ENCODE measurements at places on chromosomes 6 and 20.

DNA sequence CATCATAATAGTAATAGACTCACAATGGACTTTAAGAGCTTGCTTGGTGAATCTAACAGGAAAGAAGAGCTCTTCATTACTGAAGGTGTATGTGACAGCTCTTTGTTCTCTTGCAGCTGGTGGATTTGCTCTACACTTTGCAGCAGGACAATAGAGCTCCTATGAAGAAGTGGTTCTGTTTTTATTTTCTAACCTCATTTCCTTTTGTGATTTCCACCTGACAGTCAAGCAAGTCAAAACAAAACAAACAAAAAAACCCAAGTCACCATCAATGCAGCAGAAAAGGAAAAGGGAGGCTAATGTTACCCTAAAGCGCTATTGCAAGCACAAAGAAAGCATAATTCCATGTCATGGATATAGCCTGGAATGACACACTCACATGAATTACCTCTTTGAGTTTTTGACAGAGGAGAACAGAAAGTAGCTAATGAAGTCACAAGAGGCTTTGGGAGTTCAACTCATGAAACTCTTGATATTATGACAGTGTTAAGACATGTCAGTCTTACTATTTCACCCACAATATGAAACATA, 1188.1 kb downstream of the EPHA7 start:
- DNase-seq = no peak

DNA sequence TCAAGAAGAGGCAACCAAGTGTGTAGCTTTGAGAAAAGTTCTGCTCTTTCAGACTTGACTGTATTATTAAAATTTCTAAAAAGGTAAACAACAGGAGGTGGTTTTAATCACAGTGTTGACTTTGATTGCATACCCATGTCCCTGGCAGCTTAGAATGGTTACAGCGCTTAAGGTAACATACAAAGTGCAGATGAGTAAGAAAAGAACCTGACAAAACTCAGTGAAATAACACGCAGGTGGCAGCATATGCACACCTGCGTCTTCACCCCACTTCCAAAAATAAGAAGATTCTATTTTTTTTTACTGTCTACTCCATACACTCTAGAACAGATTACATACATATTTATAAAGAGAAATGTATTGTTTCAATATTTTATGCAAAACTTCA, 233.5 kb downstream of the GMPR start:
- no peak for DNase-seq

DNA sequence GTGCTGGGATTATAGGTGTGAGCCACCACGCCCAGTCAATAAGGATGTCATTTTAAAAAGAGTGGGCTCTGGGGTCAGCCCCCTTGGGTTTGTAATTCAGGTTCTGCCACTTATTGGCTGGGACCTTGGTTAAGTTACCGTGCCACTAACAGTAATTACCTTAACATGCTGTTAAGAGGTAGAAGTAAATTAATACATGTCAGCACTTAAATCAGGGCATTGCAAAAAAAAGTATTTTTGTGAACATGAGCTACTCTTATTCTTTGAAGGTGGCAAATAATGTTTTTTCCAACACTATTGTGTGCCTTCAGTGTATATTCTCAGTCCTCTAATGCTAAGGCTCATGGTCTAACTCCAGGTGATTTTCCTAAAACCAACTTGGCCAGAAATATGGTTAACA, 109.5 kb downstream of the F13A1 start:
- DNase-seq = no peak

DNA sequence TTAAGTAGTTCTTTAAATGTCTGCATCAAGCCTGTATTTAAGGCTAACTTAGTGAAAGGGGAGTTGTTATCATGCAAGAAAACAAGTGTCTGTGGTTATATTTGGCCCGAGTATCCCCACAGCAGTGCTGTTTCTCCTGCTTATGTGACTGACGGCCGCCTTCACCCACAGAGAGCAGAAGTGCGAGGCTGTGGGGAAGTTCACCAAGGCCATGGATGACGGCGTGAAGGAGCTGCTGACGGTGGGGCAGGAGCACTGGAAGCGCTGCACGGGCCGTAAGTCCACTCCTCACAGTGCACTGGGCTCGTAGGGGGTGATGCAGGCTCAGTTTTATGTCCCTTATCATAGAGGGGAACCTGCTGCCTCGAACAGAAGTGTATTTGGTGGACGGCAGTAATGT, 53.2 kb upstream of the SYNJ2 start:
- no peak for DNase-seq

GRCh38 chr6:20366082-20366830, 35.4 kb upstream of the E2F3 start:
- DNase-seq = no peak

- DNase-seq = no peak
Observed at GRCh38 chr6:109313139-109313538, 69.1 kb downstream of the CD164 start.

DNA sequence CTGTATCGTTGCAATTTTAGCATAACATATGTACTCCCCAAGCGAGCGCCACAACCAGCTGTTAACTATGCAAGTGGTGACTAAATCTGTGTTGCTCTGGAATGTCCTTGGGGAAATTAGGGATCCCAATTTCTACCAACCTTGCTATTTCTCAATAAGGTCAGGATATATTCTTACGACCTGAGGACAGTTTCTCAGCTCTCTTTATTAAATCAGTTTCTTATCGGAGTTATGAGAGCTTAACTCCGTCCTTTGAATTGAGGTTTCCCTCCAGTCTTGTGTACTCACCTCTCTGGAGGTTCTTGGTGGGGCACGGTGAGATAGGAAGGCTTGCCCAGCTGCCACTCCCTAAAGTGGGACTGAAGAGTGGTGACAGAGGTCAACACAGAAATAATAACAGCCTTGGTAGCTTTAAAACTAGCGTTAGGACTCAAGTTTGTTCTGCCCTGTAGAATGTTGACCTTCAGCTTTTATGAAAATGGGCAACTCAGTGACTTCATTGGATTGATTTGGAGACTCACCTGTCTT, 694 bp downstream of the MRPS18B start:
- no peak for DNase-seq

GRCh38 chr6:24325978-24326377, 31.9 kb downstream of the DCDC2 start:
- DNase-seq = no peak

GRCh38 chr20:63680857-63681608, 15.4 kb upstream of the TNFRSF6B start:
- no peak for DNase-seq

DNA sequence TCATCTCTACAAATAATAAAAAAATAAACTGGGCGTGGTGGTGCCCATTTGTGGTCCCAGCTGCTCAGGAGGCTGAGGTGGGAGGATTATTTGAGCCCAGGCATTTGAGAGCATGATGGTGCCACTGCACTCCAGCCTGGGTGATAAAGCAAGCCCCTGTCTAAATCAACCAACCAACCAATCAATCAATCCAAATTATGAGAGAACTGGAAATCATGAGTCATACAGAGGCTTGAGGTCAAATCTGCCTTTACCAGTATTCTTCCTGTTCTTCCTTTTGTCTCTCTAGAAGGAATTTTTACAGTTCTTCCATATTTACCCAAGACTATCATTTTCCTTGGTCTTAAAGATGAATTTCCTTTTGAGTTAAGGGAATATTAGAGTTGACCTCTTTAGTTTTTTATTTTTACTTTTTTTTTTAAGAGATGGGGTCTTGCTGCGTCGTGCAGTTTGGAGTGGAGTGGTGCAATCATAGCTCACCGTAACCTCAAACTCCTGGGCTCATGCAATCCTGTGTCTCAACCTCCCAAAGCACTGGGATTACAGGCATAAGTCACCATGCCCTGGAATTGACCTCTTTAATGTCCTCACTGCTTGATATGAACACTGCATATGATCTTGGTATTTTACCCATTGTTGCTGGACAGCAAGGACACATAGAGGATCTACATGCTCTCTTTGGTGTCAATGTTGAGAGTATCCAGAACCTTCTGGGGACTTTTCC, 44.1 kb upstream of the TXNDC5 start:
- no peak for DNase-seq

DNA sequence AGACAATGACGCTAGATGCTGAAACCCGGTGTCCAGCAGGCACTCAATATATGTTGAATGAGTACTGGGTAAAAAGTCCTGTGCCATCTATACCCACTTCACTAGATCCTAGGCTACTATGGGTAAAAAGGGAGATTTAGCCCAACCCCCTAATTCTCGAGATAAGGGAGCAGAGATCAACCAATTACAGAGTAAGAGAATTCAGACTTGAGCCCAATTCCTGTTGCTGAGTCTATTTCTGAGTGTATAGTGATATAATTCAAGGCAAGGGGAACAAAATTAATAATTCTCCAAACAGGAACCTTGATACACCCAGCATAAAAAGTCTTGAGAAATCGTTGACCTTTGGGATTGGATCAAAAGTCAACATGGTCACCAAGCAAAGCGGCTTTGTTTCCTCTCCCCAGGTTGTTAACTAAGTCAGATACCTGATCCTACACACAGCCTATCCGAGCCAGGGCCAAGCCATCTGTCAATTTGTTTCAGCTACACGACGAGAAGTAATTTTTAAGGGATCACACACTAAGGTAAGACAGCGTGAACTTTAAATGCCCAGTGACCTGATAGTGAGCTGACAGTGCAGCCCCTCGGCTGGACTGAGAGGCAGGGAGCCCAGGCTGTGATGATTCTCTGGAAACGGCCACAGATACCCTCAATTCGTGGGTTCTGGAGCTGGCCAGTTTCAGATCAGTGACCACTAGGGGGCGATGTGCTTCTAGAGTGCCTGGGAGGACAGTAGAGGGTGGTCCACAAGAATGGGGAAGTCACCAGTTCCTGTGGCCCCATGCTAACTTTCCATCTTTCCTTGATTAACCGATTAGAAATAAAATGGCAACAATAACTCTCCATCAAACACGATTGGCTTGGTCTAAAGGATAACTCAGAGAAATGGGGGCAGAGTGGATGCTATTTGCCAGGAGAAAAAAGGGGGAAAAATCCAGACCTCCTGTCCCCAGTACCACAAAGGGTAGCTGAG, 46.2 kb downstream of the SLC22A23 start:
- DNase-seq = peak; percentile 51

- no peak for DNase-seq
Observed at GRCh38 chr20:49163696-49164095, 24.4 kb downstream of the STAU1 start.

DNA sequence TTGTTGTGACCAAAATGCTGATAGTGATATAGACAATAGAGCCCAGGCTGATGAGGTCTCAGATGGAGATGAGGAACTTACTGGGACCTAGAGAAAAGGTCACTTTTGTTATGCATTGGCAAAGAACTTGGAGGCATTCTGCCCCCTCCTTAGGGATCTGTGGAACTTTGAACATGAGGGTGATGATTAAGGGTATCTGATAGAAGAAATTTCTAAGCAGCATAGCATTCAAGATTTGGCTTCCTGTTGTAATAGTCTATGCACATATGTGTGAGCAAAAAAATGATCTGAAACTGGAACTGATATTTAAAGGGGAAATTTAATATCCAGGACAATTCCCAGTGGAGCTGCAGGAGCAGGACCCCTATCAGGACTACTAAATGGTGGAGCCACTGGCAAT, 17.1 kb downstream of the HLA-A start:
- DNase-seq = no peak

GRCh38 chr20:6606651-6607050, 160.8 kb upstream of the BMP2 start:
- no peak for DNase-seq

GRCh38 chr6:170476360-170476759, 76.7 kb downstream of the PSMB1 start:
- DNase-seq = no peak

GRCh38 chr6:128036808-128037570, 136.1 kb upstream of the THEMIS start:
- DNase-seq = no peak

DNA sequence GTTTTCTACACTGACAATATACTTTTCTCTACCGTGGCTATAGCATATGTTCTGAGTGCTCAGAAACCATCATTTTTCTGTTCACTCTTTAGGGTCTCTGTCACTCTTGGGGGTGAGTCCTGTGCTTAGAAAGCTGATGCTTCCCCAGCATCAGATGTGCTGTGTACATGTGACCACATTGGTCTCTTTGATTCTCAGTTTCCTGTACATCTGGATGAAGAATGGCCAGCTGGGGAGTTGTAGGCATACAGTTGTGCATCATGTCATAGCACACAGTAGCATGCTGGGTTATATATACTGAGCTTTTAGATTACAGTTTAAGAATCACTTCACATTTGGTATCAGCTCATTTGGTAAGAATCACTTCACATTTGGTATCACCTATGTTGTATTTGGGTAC, 238.6 kb upstream of the PREP start:
- no peak for DNase-seq

- DNase-seq = no peak
Observed at GRCh38 chr6:126531840-126532239, 191.9 kb downstream of the CENPW start.

- no peak for DNase-seq
Observed at GRCh38 chr6:111663692-111664564, 58.2 kb upstream of the TRAF3IP2 start.

- DNase-seq = no peak
Observed at GRCh38 chr6:45783716-45784115, 231.9 kb downstream of the CLIC5 start.

DNA sequence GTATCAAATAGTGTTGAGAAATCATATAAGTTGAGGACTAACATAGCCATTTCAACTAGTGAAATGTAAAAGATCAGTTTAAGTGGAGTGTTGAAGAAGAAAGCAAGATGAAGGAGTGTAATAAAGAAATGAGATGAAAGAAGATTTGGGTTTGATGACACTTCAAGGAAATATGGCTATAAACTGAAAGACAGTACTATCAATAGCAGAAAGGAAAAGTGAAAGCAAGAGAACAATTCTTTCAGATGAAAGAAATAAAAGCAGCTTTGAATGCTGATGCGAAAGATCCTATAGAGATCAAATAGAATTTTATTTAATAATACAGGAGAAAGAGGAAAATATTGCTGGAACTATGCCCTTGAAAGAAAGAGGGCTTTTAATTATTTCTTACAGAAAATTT, 92.8 kb upstream of the PRSS16 start:
- no peak for DNase-seq

DNA sequence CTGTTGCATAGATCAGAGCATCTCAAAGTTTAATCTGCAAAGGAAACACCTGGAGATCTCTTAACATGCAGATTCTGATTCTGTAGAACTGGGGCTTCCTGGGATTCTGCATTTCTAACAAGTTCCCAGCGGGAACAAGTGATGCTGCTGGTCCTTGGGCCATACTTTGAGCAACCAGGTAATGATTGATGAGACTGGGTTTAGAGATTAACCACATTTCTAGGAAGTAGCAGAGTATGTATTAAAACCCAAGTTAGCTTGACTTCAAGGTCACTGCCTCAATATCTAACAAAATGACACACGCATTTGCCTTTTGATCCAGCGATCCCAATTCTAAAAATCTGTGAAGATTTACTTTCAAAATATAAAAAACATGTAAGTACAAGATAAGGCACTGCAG, 83.0 kb upstream of the DTNBP1 start:
- no peak for DNase-seq

GRCh38 chr6:77644102-77644705, 8.6 kb upstream of the MEI4 start:
- DNase-seq = no peak

GRCh38 chr6:157282284-157282683, 41.0 kb downstream of the TMEM242 start:
- DNase-seq = no peak

- no peak for DNase-seq
Observed at GRCh38 chr6:52549428-52549827, 27.4 kb downstream of the TRAM2 start.
